Stimulated activated CD4-positive, alpha-beta T cell treated with anti-CD3 and anti-CD28 coated beads, Interleukin-1b, Interleukin-23, amount 100 ng/mL, for 1 hour (primary cell): ENCODE measurements at places on chromosomes 2 and 18.

- no peak for DNase-seq
Observed at GRCh38 chr2:43228756-43229659, 2.6 kb upstream of the ZFP36L2 start.

- no peak for DNase-seq
Observed at GRCh38 chr18:47179520-47179919, 3.4 kb upstream of the IER3IP1 start.

- no peak for DNase-seq
Observed at GRCh38 chr2:1876352-1876751, 132.0 kb upstream of the PXDN start.

- DNase-seq = no peak
Observed at GRCh38 chr2:48674933-48675332, 57.3 kb downstream of the GTF2A1L start.

- DNase-seq = no peak
Observed at GRCh38 chr2:130156624-130157004, 11.7 kb upstream of the CCDC74B start.

GRCh38 chr2:158217593-158217992, 115.9 kb downstream of the UPP2 start:
- no peak for DNase-seq

- no peak for DNase-seq
Observed at GRCh38 chr18:10973567-10974203, 175.7 kb downstream of the PIEZO2 start.

GRCh38 chr2:20062615-20063545, 11.5 kb upstream of the LAPTM4A start:
- DNase-seq = no peak

DNA sequence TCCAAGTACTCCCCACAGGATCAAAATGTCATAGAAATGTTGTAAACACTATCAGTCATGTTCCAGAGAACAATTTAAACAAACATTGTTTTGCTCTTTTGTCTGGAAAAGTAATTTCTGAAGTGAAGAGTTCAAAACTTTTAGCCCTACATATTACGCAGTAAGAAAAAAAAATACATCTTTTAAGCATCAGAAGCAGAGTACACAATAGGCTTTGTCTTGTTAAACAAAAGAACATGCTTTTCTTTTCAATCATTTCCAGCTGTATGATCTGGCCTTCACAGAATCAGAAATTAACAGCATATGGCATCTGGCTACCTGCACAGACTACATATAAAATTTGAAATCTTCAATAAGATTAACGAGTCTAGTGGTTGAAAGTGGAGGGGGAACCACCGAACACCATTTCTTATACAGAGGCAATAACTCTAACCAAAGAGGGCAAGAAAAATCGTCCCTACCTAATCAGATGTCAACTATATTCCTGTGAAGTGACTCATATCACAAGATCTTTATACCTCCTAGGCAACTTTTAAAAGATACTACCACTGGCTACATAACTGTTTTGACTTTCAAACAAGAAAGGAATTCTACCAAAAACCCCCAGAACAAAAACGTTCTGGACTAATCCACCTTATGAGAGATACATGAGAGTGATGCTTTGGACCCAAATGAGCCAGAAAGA, 149.3 kb downstream of the EXOC6B start:
- no peak for DNase-seq

- DNase-seq = no peak
Observed at GRCh38 chr2:98501223-98501622, 56.6 kb downstream of the INPP4A start.

DNA sequence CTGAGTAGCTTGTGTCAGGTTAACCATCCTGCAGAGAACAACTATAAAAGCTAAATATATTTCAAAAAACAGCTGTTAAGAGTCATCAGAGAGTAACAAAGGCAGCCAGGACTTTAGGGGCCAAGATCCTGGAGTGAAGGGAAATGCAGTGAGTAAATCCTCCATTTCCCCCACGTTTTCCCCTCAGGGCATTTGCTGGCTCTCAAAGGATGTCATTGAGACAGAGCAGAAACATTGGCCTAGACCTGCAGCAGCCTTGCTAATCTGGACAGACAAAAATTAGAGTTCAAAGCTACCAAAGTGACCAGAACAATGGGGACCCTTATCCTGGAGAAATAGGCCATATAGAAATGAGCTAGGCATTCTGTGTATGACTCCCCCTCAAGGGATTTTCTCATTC, 21.1 kb upstream of the KLHL29 start:
- DNase-seq = no peak

DNA sequence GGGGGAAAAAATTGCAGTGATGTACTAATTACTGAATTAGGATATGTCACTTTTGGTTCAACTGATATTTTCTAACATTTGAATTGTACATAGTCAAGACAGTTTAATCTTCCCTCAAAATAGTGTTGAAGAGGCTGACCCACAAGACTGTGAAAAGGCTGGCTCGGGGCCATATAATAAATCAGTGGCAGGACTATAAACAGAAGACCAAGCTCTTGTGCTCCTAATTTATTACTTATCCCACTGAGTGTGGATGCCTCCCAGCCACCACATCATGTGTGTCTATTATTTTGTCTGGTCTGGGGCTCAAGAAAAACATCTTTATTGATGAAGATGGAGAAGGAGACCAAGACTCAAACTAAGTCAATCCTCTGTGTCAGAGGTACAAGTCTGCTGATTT, 64.4 kb downstream of the PLEKHM3 start:
- DNase-seq = no peak
